ENCODE measurements at places on chromosomes 1 and 21.

- DNase-seq = no peak
Observed at GRCh38 chr1:173149887-173150286, 57.2 kb downstream of the TNFSF4 start.

DNA sequence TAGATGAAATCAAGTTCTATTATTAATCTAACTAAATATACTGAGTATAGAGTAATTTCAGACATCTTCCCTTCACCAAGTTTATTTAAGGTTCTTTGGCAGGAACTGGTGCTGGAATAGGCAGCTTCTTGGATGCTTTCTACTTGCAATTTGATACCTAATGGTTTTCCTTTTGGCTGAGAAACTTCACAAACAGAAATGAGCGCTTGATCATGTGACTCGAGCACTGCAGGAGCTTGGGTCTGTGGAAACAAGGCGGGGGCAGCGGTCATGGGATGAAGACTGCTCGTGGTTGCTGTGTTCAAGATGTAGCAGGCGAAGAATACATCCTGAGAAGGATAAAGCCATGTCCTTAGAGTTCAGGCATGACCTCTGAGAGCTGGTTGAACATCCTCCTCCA is 136.8 kb downstream of the PTPRC start:
- DNase-seq = no peak

GRCh38 chr1:94627771-94628498 is 86.4 kb upstream of the F3 start:
- DNase-seq = no peak

DNA sequence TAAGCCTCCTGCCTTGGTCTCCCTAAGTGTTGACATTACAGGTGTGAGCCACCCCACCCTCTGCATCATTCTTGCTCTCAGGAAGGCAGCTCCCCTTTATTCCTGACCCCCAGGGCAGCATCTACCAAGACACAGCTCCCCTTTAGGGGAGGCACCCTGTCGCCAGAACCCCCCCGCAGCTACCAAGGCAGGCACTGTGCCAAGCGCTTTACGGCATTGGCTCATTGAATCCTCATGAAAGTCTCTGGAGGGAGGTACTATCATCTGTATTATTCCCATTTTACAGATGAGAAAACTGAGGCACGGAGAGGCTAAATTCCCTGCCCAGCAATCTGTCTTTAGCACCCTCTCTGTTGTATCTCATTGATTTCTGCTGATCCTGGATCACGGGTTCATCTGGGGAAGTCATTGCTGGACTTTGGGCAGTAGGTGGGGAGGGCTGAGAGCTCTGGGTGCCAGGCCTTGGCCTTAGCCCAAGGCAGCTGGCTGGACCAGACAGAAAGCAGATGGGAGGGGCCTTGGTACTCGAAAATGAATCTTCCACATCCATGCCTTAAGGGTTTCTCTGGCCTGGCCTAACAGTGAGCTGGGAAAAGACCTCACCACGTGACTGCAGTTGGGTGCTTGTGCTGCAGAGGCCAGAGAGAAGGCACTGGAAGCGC is 5.9 kb downstream of the PLOD1 start:
- DNase-seq = no peak

GRCh38 chr1:43418858-43419257 is 29.2 kb downstream of the SZT2 start:
- no peak for DNase-seq

- DNase-seq = no peak
Observed at GRCh38 chr1:8113262-8114220, 87.4 kb upstream of the ERRFI1 start.

GRCh38 chr1:26291939-26292338 is 12.1 kb downstream of the SH3BGRL3 start:
- DNase-seq = no peak

DNA sequence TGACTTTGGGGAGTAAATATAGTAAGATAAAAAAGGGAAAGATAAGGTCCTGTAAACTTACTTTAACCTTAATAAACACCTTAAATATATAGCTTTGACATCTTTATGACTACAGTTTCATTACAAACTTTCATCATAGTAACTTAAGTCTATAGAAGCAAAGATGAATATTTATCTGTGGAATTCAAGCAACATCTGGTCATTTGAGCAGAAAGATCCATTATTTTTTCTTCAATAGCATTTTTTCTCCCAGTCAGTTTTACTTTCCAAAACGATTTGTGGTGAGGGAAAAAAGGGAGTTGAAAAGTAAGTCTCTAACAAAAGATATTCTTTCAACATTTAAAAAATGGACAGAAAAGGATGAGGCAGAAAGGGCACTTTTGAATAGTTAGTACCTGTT is 69.0 kb downstream of the HMCN1 start:
- no peak for DNase-seq

DNA sequence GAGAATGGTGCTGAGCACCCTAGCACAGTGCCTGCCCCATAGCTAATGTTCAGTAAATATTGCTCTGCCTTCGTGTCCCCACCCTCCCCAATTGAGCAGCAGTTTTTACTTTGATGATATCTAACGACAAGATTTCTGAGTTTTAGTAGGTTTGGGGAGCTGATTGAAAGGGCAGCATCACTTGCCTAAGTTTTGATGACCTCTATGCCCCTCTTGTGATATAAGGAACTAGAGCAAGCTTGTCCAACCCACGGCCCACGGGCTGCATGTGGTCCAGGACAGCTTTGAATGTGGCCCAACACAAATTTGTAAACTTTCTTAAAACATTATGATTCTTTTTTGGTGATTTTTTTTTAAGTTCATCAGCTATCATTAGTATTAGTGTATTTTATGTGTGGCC is 1.6 kb downstream of the CNIH4 start:
- no peak for DNase-seq

- no peak for DNase-seq
Observed at GRCh38 chr1:209388358-209388757, 195.2 kb upstream of the CAMK1G start.

GRCh38 chr1:203167026-203167912 is 8.4 kb downstream of the MYBPH start:
- DNase-seq = no peak

- DNase-seq = no peak
Observed at GRCh38 chr21:45388011-45388521, 16.9 kb upstream of the COL18A1 start.

DNA sequence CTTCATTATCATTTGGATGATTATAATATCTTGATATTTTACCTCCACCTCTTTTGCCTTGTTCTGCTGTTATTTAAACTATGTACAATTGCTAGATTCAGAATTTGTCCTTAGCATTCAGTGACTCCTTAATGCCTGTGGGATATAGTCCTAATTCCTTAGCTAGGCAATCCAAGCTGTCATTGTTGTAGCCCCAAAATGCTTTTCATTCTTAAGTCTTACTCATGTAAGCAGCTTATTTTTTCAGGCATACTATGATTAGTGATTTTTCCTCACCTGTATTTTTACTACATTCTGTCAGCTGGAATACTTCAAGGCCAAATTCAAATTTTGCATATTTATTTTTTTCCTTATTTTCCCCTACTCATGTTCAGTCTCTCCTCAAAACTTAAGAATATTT is 13.4 kb downstream of the PKN2 start:
- DNase-seq = no peak

DNA sequence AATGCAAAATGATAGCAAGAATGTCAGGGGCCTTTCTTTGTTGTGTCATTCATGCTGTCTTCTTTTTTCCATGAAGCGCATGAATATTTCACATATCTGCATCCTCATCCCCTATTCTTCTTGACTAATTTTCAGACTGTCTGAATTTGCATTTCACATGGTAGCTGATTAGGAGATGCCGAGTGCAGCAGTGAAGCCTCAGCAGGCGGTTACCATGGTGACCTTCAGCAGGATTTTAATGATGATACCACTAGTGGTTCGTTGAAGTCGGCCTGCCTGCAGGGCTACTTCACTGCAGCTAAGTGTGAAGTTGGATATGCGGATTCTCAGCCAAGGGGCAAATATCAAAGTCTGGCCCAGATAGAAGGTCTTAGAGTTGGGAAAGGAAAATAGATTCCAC is 141.8 kb downstream of the NEK7 start:
- DNase-seq = no peak

GRCh38 chr1:109687641-109688499 is at the start of gene GSTM1:
GSTM1 (plus strand) TSS chr1:109687817; CDS start chr1:109687874, 57 bp downstream.
- no peak for DNase-seq

- DNase-seq = no peak
Observed at GRCh38 chr1:243568793-243569192, 281.2 kb downstream of the AKT3 start.

DNA sequence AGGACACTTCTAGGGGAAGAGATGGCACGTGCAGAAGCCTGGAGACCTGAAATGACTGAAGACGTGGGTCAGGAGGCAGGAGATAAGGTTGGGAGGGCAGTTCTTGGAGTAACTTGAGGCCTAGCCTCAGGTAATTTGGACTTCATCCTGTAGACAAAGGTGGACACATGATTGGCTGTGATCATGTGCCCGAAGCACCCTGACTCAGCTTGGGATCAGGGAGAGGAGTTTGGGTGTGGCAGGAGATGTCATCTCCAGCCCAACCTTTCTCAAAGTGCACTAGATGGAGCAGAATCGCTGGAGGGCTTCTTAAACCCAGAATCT is 1.5 kb downstream of the SLC66A1 start:
- no peak for DNase-seq

- no peak for DNase-seq
Observed at GRCh38 chr1:23559136-23559984, at the start of gene ID3. ID3 (minus strand) TSS chr1:23559501; CDS start chr1:23559426, 75 bp downstream.
